ENCODE measurements at places on chromosomes 12 and 14.
A peak's percentile ranks its signal among the peaks of the same experiment; 100 is the strongest.

- peak; percentile 21 for DNase-seq
These were observed 534 bp downstream of the PPP2R3C start for GRCh38 chr14:35121026-35121886.

DNA sequence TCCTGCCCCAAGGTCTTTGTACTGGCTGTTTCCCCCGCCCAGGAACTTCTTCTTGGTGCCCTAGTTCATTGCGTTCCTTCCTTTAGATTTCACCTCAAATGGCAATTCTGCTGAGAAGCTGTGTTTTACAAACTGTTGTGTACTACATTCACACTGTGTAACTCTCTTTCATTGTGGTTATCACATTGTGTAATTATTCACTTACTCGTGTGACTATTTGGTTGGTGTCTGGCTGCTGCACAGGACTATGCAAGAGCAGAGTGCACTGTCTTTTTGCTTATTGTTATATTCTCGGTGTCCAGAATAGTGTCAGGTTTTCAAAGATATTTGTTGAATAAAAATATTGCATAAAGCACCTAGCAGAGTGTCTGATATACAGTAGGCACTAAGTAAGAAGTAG, 177.2 kb upstream of the PRICKLE1 start:
- DNase-seq = no peak

GRCh38 chr12:39406262-39406661, 36.7 kb downstream of the KIF21A start:
- no peak for DNase-seq

- no peak for DNase-seq
These were observed 42.3 kb upstream of the CSRP2 start for GRCh38 chr12:76921100-76921471.

- DNase-seq = peak; percentile 52
These were observed 458 bp downstream of the KHNYN start for GRCh38 chr14:24430143-24430681.

DNA sequence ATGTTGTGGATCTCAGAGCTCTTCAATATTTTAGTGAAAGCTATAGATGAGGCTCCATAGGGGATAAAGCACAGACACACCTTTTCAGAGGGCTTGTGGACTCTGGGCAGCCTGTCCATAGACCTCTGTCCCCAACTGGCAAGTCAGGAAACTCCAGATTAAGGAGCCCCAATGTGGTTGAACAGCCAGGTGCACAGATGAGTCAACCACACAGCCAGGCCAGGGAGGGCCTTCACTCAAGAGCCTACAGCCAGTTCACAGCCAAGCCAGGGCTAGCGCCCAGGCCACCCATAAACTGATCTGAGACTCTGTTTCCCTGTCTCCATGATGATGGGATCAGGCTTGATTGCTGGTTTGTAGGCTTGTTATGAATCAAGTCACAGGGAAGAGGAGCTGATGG, 1.0 kb upstream of the BDKRB2 start:
- DNase-seq = no peak

GRCh38 chr12:52782502-52782901, 5.4 kb upstream of the KRT76 start:
- DNase-seq = no peak

GRCh38 chr14:93031505-93032315, 84.0 kb downstream of the ITPK1 start:
- DNase-seq = no peak

DNA sequence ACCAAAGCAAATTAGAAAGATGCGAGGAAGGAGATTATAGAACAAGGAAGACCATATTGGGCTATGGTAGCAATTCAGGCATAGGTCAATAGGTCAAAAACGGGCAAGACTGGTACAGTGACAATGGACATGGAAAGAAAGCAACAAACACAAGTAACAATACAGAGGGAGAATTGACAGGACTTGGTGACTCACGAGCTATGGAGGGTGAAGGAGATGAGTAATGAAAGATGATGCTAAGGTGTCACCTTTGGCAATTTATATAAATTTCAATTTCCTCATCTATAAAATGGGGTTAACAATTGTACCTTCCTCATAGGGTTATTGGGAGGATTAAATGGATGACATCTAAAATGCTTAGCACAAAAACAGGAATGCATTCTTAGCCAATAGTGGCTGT, 15.1 kb upstream of the DUSP16 start:
- DNase-seq = no peak

DNA sequence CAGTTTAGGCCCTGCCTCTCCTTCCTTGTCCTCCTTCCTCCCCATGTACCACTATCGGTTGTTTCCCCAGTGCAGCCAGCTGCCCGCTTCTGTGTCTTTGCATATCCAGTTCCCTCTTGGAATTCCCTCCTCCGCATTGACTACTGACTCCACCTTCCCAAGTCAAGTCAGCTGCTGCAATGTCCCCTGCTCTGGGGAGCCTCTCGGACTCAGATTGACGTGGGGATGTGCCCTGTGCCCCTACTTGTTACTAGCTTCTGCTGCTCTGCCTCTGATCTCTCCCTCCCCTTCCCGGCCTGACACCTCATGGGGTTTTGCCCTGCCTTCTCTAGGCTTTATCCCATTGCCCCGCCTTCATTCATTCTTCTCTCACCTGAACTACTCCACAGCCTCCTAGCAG, 2.1 kb upstream of the CD9 start:
- no peak for DNase-seq

DNA sequence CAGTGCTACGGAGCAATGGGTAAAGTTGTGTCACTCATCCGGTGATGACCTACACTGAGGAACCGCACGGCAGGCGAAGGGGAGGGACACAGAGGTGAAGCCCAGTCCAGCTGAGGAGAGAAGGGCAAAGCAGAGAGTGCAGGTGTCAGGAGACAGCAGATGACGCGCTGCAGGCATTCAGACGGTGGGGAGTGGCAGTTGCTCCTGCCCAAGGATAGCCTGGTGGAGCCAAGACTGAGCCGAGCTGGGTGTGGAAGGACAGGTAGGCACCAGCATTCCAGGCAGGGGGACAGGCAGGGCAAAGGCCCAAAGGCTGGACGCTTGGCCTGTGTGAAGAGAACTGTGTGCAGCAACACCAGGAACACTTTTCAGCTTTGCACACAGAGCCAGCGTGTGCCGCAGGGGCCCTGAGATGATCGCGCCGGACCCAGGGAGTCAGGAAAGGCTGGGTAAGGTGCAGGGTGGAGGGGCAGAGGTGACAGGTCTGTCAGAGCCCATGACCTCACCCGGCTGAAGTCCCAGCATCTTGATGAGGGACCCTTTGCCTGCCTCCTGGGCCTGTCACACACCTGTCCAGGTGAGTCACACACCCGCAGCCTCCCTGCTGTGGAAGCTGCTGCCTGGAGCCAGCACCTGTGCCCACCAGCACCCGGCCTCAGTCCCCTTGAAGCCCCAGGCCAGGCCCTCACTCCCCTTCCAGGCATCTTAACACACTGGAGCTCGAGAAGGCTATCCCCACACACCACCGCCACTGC, 48.4 kb downstream of the TSPAN11 start:
- no peak for DNase-seq

GRCh38 chr12:106480251-106480650, 102.6 kb upstream of the RFX4 start:
- no peak for DNase-seq

DNA sequence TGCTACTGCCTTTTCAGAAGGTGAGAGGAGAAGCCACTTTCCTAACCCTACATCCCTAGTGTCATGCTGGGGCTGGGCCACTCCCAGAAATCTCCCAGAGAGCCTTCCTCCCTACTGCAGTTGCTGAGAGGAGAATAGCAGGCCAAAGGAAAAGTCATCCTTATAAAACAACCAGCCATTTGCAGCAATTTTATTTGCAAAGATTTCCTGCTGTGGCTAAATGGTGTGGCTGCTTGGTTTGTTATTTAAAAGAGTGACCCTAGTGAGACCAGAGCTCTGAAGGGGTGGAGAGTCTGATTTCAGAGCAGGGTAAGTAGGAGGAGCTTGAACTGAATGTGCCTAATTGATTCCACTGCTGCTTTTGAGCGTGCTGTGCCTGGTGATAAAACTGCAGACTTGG, 232.0 kb downstream of the GRIN2B start:
- no peak for DNase-seq

DNA sequence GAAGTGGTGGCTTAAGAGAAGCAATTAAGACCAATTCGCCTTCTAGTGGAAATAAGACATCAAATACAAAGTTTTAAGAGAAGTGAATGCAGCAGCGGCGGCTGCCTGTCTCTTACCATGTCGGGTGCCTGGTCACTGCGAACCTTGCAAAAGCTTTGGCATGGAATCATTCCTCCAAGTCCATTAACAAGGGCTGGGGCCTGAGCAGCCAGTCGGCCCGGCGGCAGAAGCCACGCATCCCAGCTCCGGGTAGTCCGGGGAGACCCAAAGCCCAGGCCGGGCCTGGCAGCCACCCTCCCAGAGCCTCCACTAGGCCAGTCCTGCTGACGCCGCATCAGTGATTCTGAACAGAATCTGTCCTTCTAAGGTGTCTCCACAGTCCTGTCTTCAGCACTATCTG, 321.0 kb downstream of the TMEM121 start:
- DNase-seq = no peak

DNA sequence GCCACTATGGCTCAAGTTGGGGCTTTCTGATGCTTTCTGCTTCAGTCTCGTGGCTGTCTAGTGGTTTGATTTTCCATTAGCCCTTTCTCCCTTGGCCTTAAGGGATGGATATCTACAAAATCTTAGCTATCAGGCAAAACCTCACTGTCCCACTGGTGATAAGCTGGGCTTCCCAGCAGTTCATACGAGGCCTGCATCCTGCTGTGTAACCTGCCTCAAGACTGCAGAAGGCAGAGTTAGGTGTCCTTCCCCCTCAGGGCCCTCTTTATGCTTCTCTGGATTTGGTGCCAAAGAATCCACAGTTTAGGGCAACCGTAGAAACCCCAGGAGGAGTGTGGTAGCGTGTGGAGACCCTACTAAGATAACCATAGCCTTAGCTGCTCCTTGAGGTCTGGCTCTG, 38.9 kb downstream of the ETV6 start:
- no peak for DNase-seq

GRCh38 chr12:54001283-54002187, 1.6 kb downstream of the HOXC9 start:
- no peak for DNase-seq

- DNase-seq = peak; percentile 70
These were observed 594 bp downstream of the TAMALIN start for GRCh38 chr12:52007158-52007921.

- DNase-seq = no peak
These were observed 67.4 kb downstream of the PPP2R5E start for GRCh38 chr14:63475761-63476160.

DNA sequence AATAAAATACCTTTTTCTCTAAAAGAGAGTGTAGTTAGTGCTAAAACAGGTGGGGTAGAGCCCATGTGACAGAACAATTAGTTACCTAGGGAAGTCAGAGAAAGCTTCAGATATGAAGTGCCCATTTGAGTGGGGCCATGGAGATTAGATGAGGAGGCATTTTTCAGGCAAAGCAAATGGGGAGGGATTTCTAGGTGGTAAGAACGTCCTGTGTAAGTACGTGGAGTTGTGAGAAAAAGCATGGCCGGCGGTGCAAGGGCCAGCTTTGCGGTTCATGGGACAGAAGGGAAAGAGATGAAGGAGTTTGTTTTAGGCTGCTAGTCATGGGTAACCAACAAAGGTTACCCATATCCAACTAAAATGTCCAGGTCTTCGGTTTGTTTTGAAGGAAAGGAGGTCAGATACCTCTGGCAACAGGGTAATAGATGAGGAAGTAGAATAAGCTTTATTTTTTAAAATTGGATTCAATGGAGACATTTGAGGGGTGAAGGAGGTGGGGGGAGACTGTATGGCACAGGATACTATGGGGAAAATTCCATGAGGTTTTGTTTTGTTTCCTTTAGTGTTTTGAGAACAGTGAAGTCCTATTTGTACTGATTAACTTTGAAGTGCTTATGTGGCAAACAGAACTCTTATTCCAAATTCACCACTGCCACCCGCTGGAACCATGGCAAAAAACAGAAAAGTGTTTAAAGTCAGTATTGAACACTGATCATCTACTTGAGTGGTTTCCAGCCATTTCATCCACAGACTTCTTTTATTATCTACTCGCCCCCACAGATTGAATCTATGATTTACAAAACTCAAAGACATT, 10.0 kb upstream of the SNRPF start:
- peak; percentile 15 for DNase-seq

- DNase-seq = peak; percentile 47
These were observed at the start of gene PIANP for GRCh38 chr12:6700646-6701051. Gene PIANP, minus strand, starts transcription at chr12:6700815. Its CDS starts 2,754 bp downstream, at chr12:6698061.

DNA sequence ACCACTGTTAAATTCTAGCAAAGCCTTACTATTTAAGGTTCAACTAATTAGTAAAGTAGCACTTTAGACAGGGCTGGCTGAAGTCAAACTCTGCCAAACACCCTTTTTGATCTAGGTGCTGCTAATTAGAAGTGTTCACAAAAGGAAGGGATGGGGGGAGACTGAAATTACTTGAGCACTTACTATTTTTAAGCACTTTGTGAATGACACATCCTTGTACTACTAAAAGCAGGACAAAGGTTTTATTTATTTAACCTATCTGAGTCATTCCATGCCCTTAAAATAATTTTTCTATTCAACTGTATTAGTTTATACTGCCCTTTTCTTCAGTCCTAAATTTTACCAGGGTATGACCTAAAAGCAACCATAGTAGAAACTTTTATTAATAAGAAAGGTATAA, 20.1 kb downstream of the MBIP start:
- no peak for DNase-seq

DNA sequence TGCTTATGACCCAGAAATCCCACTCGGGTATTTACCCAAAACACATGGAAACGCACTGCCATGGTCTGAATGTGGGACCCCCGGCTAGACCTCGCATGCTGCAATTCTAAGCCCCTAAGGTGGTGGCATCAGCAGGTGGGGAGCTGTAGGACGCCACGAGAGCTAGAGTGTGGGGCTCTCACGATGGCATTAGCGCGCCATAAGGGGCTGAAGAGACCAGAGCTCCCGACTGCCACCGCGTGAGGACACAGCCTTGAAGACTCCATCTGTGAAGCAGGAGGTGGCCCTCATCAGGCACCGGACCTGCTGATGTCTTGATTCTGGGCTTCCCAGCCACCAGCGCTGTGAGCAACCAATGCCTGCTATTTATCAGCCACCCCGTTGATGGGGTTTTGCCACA, 40.3 kb downstream of the RIMBP2 start:
- no peak for DNase-seq

GRCh38 chr12:133215724-133216123, 20.0 kb downstream of the ANHX start:
- DNase-seq = no peak

- no peak for DNase-seq
These were observed 156.3 kb upstream of the GSC start for GRCh38 chr14:94926176-94926575.

DNA sequence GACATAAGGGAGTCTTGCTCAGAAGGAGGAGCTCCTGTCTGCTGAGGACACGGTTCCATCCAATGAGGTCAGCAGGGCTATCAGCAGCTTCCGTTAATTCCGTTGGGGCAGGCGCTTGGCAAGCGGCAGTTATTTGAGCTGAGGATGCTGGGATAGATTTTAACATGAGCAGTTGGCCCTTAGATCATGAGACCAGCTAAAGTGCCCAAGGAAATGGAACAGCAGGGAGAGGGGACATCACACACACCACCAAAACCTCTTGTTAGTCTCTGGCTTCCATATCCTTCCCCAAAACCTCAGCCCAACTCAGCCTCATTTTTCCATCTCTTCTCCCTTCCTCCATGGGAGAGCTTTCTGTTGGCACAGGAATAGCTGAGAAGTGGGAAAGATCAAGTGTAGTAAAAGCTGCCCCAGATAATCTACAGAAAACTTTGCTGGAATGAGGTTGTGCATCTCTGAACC, 138.7 kb upstream of the PZP start:
- DNase-seq = no peak

Data from CD4-positive, alpha-beta T cell treated with Interleukin-10 for 1 hour (primary cell).